ENCODE measurements at places on chromosomes 6 and 20.

GRCh38 chr20:22455259-22455658, 129.1 kb downstream of the FOXA2 start:
- DNase-seq: no peak

DNA sequence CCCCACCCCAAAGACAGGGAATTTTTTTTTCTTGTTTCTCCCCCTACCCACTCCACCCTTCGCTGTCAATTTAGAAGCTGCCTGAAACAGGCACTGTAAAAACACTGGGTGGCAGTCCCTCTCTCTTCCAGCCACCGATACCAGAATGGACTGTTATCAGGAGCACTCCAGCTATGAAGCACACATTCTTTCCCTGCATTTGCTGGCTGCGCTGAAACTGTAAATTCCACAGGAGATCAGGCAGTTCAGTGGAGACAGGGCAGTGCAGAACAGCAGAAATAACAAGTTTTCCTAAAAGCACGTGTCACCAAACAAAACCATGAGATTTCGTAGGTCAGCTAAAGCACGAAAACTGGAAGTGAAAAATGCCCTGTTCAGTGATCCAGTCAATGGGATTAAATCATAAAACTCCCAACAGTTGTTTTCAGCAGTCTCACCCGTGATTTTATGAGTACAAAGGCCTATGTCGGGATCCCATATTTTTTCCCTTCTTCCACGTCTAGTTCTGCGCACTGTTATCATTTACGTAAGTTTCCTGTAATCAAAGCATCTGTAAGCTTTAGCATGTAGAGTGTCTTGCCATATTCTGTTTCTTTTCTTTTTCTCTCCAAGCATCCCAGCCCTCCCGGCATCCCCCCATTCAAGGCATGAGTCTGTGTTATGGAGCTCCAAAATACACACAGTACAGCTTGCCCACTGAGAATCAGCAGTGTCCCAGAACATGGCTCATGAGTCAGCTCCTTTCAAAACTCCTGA, 359.9 kb upstream of the EPHA7 start:
- DNase-seq: no peak

DNA sequence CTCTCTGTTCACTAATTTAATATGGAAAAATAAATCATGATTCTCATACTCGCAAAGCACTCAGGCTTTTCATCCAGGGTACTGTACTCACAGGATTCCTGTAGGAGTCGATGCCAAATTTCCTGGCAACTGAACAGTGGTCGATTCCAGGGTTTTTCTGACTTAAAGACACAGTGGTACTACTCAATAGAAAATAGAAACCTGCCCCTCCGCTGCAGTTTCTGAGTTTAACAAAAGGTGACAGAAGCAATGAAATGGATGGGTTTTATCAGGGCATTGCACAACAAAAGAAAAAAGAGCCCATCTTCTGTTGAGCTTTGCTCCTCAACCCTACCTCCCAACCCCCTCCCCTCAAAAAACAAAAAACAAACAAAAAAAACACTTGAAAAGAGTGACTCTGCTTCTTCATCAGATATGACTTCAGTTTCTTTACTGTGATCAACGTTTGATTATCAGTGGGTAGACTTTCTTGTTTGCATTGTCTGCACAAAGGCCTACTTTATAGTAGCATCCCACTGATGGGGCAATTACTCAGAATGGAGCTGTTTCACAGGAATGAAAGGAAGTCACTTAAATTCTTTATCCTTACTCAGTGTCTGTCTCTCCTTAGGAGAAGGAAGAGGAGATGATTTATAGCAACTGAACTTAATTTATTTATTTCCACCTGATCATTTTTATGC, 96.2 kb upstream of the FOXO3 start:
- DNase-seq: no peak

DNA sequence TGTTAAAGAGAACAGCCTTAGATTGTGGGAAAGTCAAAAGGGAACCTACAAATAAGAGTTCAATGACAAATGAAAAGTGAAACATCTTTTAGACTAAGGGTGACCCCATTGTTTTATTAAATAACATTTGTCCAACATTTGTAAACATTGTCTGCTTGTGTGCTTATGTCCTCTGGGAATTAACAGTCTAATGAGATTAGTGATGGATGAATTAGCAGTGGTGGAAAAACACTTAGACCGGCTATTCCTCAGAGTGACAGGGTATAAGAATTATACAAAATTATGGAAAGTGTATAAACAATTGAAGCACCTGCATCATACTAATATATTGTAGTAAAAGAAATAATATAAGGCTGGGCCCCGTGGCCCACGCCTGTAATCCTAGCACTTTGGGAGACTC, 29.3 kb upstream of the HFE start:
- DNase-seq: no peak

GRCh38 chr6:100449239-100449691, 15.5 kb downstream of the SIM1 start:
- no peak for DNase-seq

DNA sequence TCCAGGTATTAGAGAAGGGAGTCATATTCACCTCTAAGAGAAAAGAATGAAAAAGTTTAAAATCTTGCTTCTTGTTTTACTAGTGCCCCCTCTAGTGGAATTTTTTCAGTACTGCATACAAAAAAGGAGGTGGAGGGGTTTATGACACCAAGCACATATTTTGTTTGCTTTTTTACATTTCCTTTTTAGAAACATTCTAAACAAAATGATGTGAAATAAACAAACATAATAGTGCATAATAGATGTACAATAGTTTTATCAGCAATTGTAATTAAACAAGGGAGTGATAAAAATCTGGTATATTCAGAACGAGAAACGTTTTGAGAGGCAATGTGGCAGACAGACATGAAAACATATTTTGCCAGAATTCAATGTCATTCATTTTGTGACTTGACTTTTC, 111.0 kb upstream of the TFAP2D start:
- DNase-seq: no peak

GRCh38 chr6:159077123-159077522, 32.3 kb upstream of the TAGAP start:
- DNase-seq: no peak

All from progenitor cell of endocrine pancreas (in vitro differentiated cells).